ENCODE measurements at places on chromosomes 16 and 17.

DNA sequence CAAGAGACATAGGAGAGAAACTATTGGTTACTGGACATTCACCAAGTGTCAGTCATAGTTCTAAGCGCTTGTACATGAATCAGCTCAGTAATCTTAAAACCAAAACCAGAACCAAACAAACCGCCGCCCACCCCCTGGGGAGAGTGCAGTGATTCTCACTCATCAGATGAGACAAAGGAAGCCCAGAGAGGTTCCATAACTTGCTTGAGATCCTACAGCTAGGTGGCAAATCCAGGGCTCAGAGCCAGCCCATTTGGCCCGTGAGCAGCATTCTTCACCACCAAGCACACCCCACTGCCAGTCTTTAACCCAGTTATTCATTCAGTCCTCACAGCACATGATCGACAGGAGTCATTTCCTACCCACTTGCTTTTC, 37.2 kb upstream of the RGS9 start:
- peak; percentile 39 for DNase-seq

GRCh38 chr16:82091241-82091640, 56.2 kb downstream of the HSD17B2 start:
- peak; percentile 19 for DNase-seq

- DNase-seq: no peak
Measured at GRCh38 chr17:55648086-55648485, 74.6 kb downstream of the TMEM100 start.

- no peak for DNase-seq
Measured at GRCh38 chr17:73338050-73338521, 26.3 kb upstream of the CDC42EP4 start.

- peak; percentile 33 for DNase-seq
Measured at GRCh38 chr17:79024901-79025737, 1.1 kb downstream of the C1QTNF1 start.

- DNase-seq: no peak
Measured at GRCh38 chr17:38893607-38894006, 23.7 kb downstream of the LASP1 start.

- DNase-seq: peak; percentile 40
Measured at GRCh38 chr16:57479205-57479975, 6.9 kb downstream of the DOK4 start.

DNA sequence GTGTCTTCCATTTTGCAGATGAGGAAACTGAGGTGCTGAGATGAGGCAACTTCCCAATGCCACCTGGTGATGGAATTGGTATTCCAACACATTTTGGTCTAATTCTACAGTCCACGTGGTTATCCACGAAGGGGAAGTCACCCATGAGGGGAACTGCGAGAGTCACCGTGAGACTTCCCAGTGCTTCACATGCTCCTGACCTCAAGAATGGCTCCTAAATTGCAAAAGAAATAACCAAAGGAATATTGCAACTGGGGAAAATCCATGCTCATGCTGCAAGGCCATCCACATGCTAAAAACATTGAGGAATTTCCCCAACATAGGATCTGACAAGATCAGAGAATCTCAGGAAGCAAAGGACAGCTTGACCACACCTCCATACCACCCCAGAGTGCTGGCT, 153.9 kb downstream of the HS3ST3B1 start:
- no peak for DNase-seq
